ENCODE measurements at places on chromosomes 7 and 10.

- DNase-seq = no peak
Measured at GRCh38 chr10:131110241-131110783, 201.2 kb downstream of the TCERG1L start.

DNA sequence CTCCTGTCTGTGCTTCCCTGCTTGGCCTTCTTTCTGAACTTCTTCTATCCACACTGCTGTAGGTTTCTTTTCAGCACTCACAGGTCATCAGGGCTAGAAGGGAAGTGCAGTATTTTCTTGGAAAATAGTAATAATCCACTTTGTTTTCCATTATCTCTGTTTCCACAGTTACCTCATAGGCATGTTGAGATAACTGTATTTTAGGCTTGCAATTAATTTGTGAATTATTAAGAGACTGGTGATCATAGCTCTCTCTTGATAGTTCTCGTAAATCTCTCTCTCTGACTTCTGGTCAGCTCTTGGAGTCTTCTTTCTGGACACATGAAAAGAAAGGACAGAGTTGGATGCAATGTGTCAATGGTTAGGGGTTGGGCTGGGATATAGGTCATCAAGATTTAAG lies 243.6 kb upstream of the IGFBP3 start:
- no peak for DNase-seq

- no peak for DNase-seq
Measured at GRCh38 chr10:7258948-7259523, 151.8 kb downstream of the SFMBT2 start.

- peak; percentile 34 for DNase-seq
Measured at GRCh38 chr7:4015371-4015770, 666.7 kb upstream of the FOXK1 start.

DNA sequence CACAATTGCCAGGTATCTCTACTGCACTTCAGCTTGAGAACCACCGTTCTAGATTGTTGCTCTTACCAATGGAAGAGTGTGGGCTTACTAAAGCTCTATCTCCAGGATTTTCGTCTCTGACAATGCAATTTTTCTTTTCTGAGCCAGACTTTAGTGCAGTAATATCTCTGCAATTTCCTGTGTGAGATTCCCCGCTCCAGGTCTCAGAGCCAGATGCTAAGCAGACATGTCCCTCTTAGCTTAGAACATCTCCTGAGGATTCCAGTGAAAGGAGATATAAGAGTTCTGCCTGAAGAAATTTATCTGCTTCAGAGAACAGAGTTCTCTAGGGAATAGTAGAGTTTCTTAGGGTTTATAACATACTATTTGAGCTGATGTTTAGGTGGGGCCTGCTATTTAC lies 82.0 kb downstream of the SND1 start:
- no peak for DNase-seq

DNA sequence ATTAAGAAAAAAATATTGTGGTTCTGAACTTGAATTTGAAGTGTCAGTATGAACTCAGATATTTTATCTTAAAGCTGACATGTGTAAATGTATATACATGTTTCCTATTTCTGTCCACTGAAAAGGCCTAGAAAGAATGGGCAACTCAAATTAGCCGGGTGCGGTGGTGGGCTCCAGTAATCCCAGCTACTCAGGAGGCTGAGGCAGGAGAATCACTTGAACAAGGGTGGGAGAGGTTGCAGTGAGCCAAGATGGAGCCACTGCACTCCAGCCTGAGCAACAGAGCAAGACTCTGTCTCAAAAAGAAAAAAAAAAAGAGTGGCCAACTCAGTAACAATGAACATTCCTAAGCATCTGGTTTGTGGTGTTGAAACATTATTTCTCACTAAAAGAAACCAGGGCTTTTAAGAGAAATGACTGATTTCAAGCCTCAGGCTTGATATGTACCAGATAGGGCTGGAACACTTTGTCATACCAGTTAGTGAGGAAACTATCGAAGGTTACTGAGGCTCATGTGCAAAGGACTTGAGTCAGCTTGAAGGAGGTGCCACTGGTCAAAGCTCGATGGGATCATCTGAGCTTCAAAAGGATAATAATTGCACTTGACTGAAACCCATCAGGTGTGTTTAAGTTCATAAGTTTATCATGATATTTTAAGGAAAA lies 40.5 kb downstream of the AOAH start:
- DNase-seq = no peak

DNA sequence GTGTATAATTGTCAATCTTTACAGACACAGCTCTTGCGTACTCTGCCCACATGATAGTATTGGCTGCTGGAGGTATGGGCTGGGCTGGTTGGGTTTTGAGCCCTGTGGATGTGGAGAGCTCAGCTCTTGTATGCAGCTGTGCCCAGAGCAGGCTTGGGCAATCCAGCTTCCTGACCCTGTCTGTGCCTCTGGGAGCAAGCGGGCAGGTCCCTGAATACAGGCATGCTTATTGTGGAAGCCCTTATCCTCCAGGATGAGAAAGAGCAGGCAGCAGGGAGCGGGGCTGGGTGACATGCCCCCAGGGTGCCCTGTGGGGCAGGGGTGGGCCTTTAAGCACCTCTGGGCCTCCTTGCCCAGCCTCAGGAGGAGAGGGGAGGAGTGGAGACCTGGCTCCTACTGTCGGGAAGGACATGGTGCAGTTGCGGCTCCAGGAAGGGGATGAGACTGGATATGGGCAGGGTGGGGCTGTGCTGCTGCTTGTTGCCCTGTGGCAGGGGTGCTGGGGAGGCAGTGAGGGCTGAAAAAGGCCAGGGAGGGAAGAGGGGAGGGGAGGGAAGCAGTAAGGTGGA lies 32.7 kb upstream of the SH2D4B start:
- DNase-seq = no peak

DNA sequence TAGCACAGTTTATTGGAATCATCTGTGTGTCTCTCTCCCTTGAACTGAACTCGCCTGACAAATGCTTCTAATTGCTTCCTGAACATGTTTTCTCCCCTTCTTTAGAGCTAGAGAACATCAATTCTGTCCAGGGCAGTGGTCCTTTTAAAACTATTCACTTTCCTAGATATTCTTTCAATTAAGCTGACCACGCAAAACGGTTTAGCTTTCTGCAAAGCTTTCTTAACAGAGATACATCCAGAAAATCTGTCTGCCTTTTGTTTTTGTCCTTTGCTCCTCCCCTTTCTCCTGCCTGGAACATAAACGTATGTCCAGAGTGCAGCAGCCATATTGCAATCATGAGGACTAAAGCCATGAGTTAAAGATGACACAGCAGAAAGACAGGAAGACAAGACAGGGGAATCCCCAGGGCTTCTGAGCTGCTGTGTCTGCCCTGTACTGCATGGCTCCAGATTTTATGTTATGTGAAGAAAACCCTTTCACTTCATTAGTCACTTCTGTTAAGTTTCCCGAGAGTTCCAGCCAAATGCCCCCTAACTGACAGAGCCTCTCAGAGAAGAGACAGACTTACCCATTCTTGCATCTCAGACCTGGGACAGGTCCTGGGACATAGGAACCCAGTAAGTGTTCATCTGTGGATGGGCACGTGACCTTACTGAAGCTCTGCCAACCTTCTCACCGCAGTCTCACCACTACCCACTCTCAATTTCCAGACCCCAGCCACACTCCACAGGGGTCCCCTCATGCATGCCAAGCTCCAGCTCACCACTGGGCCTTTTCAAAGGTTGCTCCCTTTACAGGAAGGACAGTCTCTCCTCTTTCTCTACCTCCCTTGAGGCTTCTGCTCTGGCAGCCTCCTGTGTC lies 35.0 kb upstream of the CPXM2 start:
- no peak for DNase-seq

- no peak for DNase-seq
Measured at GRCh38 chr10:85532773-85533172, 833.8 kb downstream of the GRID1 start.

- DNase-seq = no peak
Measured at GRCh38 chr10:113294868-113295267, 258.0 kb upstream of the HABP2 start.

GRCh38 chr10:124677293-124677699 lies 66.9 kb downstream of the FAM53B start:
- DNase-seq = no peak

DNA sequence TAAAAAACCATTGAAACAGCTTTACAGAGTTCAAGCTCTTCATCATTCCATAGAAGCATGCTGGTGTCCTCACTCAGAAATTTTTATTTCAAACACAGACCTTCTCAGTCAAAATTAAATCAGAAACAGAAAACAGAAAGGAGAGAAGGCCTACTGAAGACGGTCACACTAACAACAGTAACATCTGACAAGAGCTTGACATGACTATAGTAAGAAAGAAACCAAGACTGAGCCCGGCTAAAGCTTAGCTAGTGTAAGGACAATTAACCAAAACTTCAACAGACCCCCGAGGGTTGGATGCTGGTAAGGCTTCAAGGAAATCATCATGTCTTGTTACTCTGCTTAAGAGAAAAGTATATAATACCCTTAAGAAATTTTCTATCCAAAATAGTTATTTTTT lies 38.6 kb downstream of the MTPN start:
- DNase-seq = no peak

DNA sequence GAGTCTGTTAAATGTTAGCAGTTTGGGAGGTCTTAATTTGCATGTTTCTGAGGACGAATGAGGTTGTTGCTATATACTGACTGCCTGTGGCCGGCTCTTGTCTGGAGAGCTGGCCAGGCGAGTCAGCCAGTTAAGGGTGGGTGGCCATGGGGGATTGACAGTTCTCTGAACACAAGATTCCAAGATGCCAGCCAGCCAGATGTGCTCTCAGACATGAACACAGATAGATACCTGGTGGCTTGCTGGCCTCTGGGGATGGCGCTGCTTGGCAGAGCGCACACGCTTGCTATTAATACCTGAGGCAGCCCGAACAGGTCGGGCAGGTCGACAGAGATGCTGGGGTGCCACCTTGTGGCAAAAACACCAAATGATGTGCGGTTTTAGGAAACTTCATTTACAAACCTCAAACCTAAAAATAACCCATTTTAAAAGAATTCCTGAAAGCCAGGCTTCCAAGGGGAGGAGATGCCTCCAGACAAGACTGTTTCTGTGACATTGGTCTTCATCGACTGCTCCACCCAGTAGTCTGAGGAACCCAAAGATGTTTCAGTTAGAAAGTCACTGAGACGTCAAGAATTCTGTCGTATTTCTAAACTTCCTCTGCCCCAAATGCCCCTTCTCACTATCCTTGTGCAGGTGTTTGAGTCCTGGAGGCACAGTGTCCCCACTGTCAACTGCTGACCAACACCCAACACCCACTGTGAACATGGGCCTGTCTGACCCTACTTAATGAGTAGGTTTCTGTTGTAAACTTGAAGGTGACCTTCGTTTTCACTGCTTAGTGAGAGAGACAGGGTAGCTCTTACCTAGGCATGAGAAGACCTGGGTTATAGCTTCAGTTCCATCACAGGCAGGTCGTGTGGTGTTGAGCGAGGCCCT lies 123.4 kb downstream of the NT5C2 start:
- peak; percentile 47 for DNase-seq

- DNase-seq = no peak
Measured at GRCh38 chr7:52826515-52827265, 208.7 kb upstream of the POM121L12 start.

DNA sequence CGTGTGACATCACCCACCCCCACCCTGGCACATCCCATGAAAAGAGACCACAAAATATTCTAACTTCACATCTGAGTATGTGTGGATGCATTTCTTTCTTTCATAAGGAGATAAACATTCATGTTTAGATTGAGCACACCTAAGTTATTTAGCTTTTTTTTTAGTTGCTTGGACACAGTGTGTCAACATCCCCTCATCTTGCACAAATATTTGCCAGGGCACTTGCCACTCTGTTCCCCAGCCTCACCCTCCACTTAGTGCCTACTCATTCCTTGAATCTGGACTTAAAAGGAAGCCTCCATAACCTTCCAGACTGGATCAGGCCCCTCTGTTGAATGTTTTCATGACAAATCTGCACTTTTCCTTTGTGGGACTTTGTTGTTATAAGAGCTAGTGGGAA lies 338.9 kb upstream of the IGFBP3 start:
- DNase-seq = no peak

- no peak for DNase-seq
Measured at GRCh38 chr10:77946084-77946483, 19.5 kb upstream of the DLG5 start.

DNA sequence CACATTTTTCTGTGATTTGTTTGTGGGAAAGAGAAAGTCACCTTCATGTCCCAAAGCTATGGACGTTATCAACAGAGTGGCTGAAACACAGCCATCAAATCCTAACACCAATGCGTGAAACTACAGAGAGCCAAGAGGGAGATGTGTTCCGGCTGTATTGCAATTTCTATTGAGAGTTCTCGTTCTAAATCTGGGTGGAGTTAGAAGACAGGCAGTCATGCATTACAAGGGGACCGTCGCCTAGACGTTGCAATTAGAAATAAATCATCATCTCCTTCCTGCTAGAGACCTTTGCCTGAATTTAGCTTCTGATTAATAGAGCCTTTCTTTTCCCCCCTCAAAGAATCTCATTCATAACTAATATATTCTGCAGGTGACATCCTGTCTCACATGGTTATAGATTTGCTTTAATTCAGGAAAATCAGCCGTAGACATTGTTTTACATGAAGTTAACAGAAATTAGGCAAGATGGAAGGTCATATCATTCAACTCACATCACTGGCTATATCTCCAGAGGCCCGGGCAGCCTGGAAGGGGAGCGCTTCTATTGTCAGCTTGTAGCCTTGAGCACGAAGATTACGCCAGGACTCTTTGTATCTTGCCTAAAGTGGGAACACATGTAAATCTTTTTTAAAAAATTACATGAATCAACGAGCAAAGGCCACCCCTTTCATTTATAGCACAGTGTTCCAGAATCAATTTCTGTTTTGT lies 52.6 kb downstream of the HABP2 start:
- no peak for DNase-seq

DNA sequence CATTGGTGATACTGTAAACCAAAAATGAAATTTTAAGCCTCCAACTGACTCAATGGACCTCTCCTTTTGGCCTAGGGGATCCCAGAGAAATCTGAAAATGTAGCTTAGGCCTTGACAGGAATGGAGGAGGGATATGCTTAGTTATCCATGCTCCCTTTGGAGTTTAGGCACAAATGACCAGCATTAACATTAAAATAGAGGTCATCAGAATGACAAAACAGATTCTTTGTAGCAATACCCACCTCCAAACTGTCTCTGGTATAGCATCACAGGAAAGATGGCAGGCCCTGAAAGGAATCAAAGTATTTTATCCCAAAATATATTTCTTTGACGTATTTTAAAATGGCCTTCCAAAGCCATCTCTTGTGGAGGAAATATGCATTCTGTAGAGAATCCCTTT lies 39.1 kb upstream of the LRRN3 start:
- no peak for DNase-seq

GRCh38 chr7:127514499-127514898 lies 70.9 kb downstream of the GCC1 start:
- peak; percentile 67 for DNase-seq

DNA sequence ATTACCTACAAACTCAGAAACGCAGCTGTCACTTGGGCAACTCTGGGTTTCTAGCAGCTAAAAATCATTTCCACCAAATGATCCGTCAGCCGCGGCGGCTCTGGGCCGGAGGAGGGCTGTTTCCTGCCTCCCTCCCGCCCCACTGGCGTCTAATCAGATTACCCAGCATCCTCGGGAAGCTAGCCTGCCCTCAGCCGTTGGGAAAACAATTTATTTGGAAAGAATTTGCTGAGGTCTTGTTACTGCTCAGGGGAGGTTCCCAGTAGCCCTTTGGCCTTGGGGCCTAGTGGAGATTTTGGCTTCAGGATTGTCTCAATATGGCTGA lies 65.0 kb upstream of the ADGRA1 start:
- no peak for DNase-seq

- DNase-seq = no peak
Measured at GRCh38 chr10:71684356-71685173, 35.0 kb downstream of the C10orf105 start.
